Stimulated activated CD4-positive, alpha-beta T cell treated with anti-CD3 and anti-CD28 coated beads, Interleukin-15, amount 100 ng/mL, for 1 hour (primary cell): ENCODE measurements at places on chromosomes 3 and 15.

GRCh38 chr15:100254285-100254684 is 87.5 kb downstream of the ADAMTS17 start:
- DNase-seq = no peak

GRCh38 chr3:23406601-23407000 is 203.5 kb downstream of the UBE2E2 start:
- DNase-seq = no peak

- no peak for DNase-seq
Observed at GRCh38 chr3:16596352-16597032, 8.7 kb downstream of the DAZL start.

- DNase-seq = no peak
Observed at GRCh38 chr3:65126527-65127410, 439.0 kb upstream of the ADAMTS9 start.

- no peak for DNase-seq
Observed at GRCh38 chr3:197750858-197751737, 1.4 kb downstream of the FYTTD1 start.
